ENCODE measurements at places on chromosomes 13 and 19.

GRCh38 chr13:77893066-77893465 is 25.6 kb downstream of the EDNRB start:
- no peak for DNase-seq

- no peak for DNase-seq
These were observed 214.7 kb upstream of the MIR17HG start for GRCh38 chr13:91132786-91133185.

GRCh38 chr19:1489463-1490310 is 463 bp downstream of the PCSK4 start:
- no peak for DNase-seq

GRCh38 chr19:47687906-47688305 is 25.3 kb upstream of the EHD2 start:
- DNase-seq = no peak

GRCh38 chr19:48248081-48248833 is 7.5 kb downstream of the CARD8 start:
- no peak for DNase-seq

DNA sequence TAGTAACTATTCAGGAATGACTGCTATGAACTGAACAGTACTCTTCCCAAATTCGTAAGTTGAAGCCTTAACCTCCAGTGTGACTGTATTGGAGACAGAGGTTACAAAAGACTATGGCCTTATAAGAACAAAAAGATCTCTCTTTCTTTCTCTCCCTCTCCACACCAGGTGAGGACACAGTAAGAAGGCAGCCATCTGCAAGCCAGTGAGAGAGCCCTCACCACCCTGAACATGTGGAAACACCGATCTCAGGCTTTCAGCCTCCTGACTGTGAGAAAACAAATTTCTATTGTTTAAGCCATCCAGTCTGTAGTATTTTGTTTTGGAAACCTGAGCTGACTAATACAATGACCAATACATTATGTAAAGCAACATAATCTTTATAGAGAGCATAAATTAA is 888.9 kb downstream of the SLITRK1 start:
- DNase-seq = no peak

DNA sequence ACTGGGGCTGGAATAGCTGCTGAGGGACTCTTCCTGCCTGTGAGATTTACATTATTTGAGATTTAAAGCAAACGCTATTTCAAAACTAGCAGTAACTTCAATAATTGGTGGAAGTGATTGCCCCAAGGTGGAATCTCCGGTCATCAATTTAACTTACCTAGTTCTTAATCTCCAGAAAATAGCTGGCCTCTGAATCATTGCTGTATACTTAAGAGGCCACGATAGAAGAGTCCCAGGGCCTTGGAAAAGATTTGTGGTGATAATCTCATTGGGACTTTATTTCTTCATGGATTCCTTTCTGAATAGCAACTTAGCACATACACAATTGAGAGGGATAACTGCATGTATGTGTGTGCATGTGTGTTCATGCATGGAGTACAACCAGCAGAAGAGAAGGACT is 120.2 kb downstream of the DNAJC15 start:
- no peak for DNase-seq

GRCh38 chr13:44575741-44576350 is at the start of gene TSC22D1:
Gene TSC22D1 (minus strand): TSS chr13:44576330. CDS start chr13:44576074, 256 bp downstream.
- DNase-seq = peak; percentile 66

- DNase-seq = no peak
These were observed 7.6 kb downstream of the PLIN4 start for GRCh38 chr19:4510435-4511255.

GRCh38 chr13:101982903-101983302 is 418.9 kb downstream of the FGF14 start:
- DNase-seq = no peak

DNA sequence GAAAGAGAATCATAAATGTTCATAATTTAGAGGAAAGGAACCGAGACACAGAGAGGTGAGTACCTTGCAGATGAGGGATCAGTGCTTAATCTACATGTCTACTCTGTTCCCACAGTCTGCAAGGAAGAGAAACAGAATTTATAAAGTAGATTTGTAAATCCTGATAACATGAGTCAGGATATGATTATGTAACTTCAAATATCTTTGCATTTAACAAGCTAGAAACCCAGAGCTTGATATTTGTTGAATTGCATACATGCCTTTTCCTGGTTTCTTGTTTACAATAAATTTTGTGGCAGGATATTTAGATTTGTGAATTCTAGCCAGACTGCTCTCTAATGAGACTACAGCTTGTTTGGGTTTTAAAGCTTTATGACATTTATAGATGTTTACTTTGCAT is 219.2 kb downstream of the ENOX1 start:
- no peak for DNase-seq

DNA sequence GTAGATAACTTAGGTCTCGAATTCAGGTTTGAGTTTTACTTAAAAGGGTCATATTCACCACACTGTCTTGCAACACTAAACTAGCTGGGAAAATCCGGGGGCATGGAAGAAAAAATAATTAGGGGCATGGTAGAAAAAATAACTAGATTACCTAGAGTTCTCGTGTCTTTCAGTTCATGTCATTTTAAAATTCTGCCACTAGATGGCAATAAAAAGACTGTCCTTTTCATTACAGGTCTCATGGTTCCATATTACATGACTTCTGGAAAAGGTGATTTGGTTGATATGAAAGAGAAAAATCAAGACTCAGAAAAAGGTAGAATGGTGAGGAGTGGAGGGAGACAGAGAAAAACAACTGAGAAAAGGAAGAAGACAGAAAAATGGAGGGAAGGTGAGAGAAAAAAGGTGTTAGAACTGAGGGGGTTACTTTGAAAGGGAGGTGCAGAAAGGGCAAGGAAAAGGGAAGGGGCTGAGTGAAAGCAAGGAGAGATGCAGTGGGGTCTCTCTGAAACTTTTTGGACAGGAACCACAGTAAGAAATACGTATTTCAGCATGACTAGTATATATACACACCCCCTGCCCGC is 299.0 kb downstream of the KLF12 start:
- DNase-seq = no peak

DNA sequence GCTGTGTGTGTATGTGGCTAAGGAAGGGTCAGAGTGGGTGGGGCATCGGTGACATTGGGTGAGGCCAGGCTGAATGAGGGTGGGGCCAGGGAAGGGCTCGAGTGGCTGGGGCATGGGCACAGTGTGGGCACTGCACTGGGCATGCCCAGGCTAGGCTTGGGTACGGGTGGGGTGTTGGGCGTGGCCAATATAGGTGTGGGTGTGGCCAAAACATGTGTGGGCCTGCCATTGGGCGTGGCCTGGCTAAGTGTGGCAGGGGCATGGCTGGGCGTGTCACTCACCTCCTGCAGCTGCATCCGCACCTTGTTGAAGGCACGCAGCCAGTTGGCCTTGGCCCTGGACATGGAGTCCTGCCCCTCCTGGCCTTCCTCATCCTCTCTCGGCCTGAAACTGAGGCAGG is 33.2 kb downstream of the UNC13A start:
- DNase-seq = no peak

- no peak for DNase-seq
These were observed 38.7 kb upstream of the KLF2 start for GRCh38 chr19:16285769-16286498.

DNA sequence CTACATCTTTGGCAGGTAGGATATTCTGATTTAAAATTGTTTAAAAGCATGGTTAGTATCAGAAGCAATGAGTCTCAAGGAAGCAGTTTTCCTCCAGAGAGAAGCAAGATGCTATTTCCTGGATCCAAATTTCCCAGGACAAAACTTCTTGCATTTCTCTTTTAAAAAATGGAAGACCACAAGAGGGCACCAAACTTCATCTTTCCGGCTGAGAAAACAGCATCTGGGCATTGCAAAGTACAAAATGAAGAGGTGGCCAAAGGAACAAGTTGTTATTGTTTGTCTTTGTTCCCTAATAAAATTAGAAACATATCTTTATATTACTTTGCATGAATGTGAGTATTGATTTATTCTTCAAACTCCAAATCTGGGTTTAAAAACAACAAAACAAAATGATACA is 60.0 kb upstream of the LRCH1 start:
- DNase-seq = no peak

GRCh38 chr19:12628040-12629022 is 17.6 kb downstream of the ZNF791 start:
- no peak for DNase-seq
